Sigmoid colon (tissue), 7 donors: ENCODE measurements at places on chromosomes 7 and 10. TPM values are rescaled to one million over a fixed set of nuclear protein-coding genes. Genes with fewer than 3 reads are reported as not detected.

GRCh38 chr7:157475601-157476000 lies 138.8 kb downstream of the DNAJB6 start:
- H3K27me3 ChIP-seq = no peaks in the 10 kb centered on the region
- H3K36me3 ChIP-seq = no peaks in the 10 kb centered on the region
- no peaks in the 10 kb centered on the region for H3K4me1 ChIP-seq
- DNase-seq = peak; percentile 28
- no peak overlapping the region for H3K4me3 ChIP-seq

GRCh38 chr10:110355922-110356627 lies 51.4 kb upstream of the SMNDC1 start:
- H3K4me1 ChIP-seq = peaks cover 41% of the 10 kb centered on the region
- no peak overlapping the region for H3K27ac ChIP-seq
- no peak overlapping the region for H3K4me3 ChIP-seq
- no peak for DNase-seq
- H3K27me3 ChIP-seq = no peaks in the 10 kb centered on the region
- no peaks in the 10 kb centered on the region for H3K36me3 ChIP-seq

DNA sequence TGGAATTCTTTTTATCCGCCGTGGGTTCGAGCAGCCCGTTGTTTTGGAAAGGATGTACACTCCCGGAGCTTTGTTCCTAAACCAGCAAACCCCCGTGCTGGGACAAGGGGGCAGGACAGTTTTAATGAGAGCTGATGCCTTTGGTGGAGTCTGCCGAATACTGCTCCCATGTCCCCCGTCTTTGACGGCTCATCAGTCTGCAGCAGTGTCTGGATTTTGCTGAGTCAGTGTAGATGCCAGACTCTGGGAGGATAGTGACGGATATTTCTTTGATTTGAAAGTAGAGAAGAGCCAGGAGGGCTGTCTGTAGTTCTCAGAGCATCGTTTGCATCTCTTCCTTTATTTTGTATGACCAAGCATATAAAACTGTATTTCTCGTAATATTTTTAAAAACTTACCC lies 74.9 kb upstream of the BTBD16 start:
- H3K27me3 ChIP-seq = no peaks in the 10 kb centered on the region
- peaks cover 6% of the 10 kb centered on the region for H3K36me3 ChIP-seq
- H3K27ac ChIP-seq = no peak overlapping the region
- peaks cover 17% of the 10 kb centered on the region for H3K4me1 ChIP-seq
- H3K4me3 ChIP-seq = no peak overlapping the region

DNA sequence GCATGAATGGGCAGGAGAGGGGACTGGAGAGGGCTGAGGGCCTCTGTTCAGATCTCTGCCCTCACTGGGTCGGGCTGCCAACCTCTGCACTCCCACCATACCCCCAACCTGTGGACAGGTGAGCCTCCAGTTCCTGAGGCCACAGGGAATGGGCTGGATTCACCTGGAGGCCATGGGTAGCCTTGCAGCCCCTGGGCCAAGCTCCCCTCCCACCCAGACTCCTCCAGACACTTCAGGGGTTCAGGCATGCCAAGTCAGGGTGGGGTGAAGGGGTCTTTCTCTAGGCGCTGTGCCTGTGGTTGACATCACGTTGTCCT lies 80.5 kb downstream of the ZMIZ1 start:
- H3K27me3 ChIP-seq = no peaks in the 10 kb centered on the region
- no peaks in the 10 kb centered on the region for H3K4me1 ChIP-seq
- H3K4me3 ChIP-seq = no peak overlapping the region
- no peak for DNase-seq

DNA sequence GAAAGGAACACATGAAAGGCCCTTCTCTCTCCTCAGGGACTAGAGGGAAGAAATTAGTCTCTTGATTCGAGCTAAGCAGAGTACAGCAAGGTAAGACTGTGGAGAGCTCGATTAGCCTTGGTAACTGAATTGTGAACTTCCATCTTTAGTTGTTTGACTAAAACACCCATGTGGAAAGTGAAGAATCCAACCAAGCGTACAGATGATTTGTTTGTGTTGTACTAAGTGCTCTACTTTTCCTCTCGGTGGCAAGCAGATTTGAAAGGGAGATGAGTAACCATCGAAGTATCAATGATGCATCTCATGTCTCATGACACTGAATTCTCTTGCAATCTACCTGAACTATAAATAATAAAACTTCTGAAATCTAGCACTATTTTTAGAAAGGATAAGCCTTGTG lies 80.7 kb downstream of the FZD1 start:
- no peak overlapping the region for H3K27ac ChIP-seq
- DNase-seq = no peak
- no peaks in the 10 kb centered on the region for H3K27me3 ChIP-seq
- no peaks in the 10 kb centered on the region for H3K4me1 ChIP-seq
- H3K36me3 ChIP-seq = no peaks in the 10 kb centered on the region

DNA sequence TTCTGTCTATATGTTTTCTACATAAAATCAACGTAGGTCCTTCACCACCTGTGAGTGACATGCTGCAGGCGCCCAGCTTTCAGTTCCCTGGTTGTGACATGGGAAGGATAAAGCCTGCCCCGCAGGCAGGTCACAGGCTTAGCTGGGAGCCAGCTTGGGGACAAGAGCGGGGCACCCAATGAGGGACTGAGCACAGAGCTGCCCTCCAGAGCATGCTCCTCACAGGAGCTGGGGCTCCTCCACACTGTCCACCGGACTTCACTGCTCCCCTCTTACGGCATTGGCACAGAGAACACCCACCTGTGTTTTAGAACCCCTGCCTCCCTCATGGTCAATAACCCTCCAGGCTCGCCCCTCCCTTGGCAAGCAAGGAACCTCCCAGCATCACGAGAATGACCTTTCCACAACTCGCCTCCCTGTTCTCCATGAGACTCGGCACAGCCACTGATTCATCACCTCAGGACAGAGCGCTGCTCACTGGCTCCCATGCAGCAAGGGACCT lies 187.1 kb downstream of the TNS3 start:
- H3K27me3 ChIP-seq = no peaks in the 10 kb centered on the region
- no peak overlapping the region for H3K4me3 ChIP-seq
- no peak overlapping the region for H3K27ac ChIP-seq
- no peaks in the 10 kb centered on the region for H3K4me1 ChIP-seq

GRCh38 chr10:131053192-131053591 lies 258.3 kb downstream of the TCERG1L start:
- no peak overlapping the region for H3K27ac ChIP-seq
- no peaks in the 10 kb centered on the region for H3K27me3 ChIP-seq
- no peak overlapping the region for H3K4me3 ChIP-seq
- no peak for DNase-seq

- no peaks in the 10 kb centered on the region for H3K36me3 ChIP-seq
- H3K27ac ChIP-seq = no peak overlapping the region
- no peaks in the 10 kb centered on the region for H3K27me3 ChIP-seq
- H3K4me1 ChIP-seq = no peaks in the 10 kb centered on the region
- DNase-seq = no peak
- no peak overlapping the region for H3K4me3 ChIP-seq
These were observed 923.4 kb upstream of the AUTS2 start for GRCh38 chr7:68674826-68675225.

GRCh38 chr7:24764972-24765744 lies 7.9 kb upstream of the GSDME start:
- no peak overlapping the region for H3K4me3 ChIP-seq
- H3K27ac ChIP-seq = no peak overlapping the region
- H3K4me1 ChIP-seq = no peaks in the 10 kb centered on the region
- no peaks in the 10 kb centered on the region for H3K27me3 ChIP-seq
- DNase-seq = no peak

DNA sequence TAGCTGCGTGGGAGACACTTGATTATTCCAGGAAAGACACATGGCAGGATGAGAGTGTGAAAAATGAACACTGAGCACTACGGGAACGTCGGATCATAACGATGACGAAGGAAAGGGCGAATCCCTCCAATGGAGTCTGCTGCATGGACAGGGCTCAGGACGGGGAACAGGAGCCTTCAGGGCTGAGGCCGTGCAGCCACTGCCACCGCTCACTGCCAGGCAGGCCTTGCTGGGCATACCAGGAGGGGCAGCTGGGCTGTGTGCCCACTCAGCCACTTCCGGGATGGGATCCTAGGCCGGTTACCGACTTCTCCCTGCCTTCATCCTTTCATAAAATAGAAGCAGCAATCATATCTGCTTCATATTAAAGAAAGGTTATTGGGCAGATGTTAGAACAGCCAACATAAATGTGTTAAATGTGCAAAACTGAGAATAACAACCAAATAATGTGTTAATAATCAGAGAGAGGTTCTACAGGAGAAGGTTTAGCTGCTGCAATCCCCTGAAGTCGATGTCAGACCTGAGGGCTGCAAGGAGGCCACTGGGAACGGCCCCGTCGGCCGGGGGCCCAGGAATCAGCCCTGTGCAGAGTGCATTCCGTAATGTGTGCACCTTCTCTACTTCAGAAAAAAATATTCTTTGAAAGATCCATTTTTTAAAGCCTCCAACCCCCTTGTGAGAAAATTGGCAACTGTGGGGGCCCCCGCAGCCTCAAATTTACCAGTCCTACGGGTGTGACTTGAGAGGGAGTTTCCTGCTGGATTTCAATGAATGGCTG lies 63.6 kb downstream of the ADARB2 start:
- H3K27me3 ChIP-seq = no peaks in the 10 kb centered on the region
- DNase-seq = no peak
- no peaks in the 10 kb centered on the region for H3K4me1 ChIP-seq
- H3K36me3 ChIP-seq = no peaks in the 10 kb centered on the region

DNA sequence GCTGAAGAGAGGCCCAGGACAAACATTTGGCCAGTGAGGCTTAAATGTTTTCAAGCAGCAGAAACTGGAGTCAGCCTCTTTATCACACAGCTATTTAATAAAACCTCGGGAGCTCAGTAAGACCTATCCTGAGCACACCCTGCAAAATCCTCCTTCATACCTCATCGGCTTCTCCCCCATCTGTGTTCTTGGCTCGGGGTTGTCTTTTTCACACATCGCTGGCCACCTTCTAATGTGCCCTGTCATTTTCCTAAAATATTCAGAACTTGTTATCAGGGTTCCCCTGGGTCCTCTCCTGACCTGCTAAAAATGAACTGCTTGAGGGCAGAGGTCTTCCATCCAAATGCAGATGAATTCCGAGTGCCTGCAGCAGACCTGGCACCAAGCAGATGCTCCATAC lies 310.3 kb upstream of the AKR1E2 start:
- H3K36me3 ChIP-seq = no peaks in the 10 kb centered on the region
- no peaks in the 10 kb centered on the region for H3K27me3 ChIP-seq
- H3K27ac ChIP-seq = no peak overlapping the region
- no peak overlapping the region for H3K4me3 ChIP-seq
- no peak for DNase-seq

DNA sequence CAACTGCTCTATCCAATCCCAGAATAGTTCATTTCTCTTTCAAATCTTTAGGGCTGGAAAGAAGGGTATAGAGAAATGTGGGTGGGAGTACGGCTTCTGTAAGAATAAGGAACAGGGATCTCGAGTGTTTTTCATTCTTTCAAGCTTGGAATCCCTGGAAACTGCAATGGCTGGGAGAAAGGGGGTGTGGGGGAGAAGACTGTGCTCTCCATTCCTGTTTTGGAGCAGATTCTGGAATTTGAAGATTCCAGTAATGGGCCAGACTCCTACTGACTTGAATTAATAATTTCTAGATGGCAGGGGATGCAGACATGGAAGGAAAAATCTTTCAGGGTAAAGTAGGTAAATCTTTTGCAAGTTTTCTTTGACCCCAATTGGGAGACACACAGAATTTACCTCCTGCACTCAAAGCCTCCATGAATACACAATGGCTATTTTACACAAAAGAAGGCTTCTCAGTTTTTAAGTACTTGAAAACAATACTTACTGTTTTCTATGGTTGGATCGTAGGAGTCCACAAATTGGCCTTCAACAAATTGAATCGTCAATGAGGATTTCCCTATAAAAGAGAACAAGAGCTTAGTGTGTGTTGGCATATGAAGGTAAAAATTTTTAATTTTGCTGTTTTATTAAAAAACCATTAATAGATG lies 29.1 kb downstream of the RHEB start:
- H3K27me3 ChIP-seq = no peaks in the 10 kb centered on the region
- no peak overlapping the region for H3K4me3 ChIP-seq
- no peak for DNase-seq
- H3K27ac ChIP-seq = no peak overlapping the region
- peaks cover 36% of the 10 kb centered on the region for H3K36me3 ChIP-seq

ZNF853 gene
- total RNA-seq = 28.0 TPM

STRIP2 gene
- 0.71 TPM for total RNA-seq

ZNF273 gene
- total RNA-seq = 7.5 TPM

PTEN gene
- total RNA-seq = 180 TPM

TFPI2 gene
- total RNA-seq = 5.0 TPM

NPY4R2 gene
- 1.9 TPM for total RNA-seq

CDC14C gene
- total RNA-seq = not detected
